Activated gamma-delta T cell treated with anti-CD3 and anti-CD28 coated beads, Interleukin-2, amount 50 U/mL, for 16 hours (primary cell): ENCODE measurements at places on chromosomes 1 and 21.
A peak's percentile ranks its signal among the peaks of the same experiment; 100 is the strongest.

DNA sequence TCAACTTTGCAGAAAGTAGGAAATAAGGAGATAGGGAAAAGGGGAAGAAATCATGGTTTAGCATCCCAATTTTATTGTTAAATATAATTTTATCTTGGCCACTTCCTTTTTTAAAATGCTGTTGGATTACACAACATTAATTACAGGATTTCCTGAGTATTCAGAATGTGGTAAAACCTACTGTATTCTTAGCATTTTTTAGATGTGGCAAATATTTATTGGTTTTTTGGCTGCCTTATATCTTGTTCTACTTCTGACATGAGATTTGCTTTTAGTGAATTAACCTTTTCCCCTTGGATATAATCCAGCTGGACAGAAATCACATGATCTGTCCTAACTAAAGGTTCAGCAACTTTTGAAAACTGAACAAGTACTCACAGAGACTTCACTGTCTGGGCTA, 104.9 kb downstream of the PTGS2 start:
- DNase-seq, result no peak

- DNase-seq, result no peak
Observed at GRCh38 chr21:46124083-46124925, 26.4 kb downstream of the COL6A2 start.

DNA sequence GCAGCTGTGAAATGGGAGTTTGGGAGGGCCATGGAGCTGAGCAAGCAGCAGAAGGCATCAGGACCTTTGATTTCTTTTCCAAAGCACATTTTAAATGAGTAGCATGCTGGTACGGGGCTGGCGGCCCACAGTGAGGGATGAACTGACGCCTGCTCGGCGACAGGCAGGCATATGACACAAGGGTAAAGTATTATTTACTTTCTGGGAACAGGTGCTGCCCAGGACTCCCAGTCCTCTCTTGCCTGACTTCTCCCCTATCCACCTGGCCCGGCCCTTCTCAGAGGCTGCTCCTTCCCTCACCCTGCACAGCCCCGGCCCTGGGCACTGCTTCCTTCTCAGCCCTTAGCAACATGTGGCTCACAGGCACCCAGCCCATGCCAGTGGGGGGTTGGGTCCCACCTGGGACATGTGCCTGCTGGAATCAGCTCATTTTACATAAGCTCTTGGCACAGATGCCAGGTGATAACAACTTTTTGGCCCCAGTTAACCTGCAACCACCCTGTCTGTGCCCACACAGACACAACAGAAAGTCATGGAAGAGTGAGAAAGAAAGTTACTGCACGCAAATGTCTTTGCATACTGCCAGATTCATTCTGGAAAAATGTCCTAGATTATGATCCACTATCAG, 112.3 kb upstream of the GADD45A start:
- DNase-seq, result no peak

- DNase-seq, result no peak
Observed at GRCh38 chr1:154768456-154769125, 101.5 kb downstream of the KCNN3 start.

GRCh38 chr1:109395602-109396512, 1.9 kb downstream of the SORT1 start:
- DNase-seq, result no peak

DNA sequence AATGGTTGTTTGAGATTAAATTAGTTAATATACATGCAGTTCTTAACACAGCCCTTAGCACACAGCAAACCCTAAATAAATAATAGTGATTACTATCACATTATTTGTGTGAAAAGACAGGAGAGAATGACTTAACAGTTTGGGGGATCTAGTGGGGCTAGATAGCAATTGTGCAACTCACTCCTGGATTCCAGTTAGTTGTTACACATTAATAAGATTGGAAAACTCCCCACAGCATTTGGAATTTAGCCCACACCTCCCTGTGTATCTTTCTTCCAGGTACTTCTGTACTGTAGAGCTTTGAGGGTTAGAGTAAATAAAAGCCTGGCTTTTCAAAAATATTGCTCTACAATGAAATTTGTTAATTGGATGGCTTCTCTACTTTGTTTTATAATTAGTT, 93.2 kb downstream of the KCTD3 start:
- no peak for DNase-seq

DNA sequence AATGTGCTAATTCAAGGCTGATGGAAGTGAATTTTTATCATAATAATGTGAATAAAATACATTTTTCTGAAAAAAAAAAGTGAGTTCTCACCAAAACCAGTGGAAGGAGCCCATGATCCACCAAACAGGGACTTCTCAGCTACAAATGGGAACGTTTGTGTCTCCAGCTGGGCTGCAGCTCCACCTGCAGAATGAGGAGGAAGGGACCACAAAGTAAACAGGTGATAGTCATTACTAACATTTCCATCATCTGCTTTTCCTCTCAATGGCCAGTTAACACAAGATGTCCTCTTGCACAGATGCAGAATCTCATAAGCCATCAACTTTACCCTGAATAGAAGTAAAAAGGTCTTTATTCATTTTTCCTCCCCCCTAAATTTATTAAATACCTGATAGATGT, 246.2 kb downstream of the MRPL39 start:
- no peak for DNase-seq

DNA sequence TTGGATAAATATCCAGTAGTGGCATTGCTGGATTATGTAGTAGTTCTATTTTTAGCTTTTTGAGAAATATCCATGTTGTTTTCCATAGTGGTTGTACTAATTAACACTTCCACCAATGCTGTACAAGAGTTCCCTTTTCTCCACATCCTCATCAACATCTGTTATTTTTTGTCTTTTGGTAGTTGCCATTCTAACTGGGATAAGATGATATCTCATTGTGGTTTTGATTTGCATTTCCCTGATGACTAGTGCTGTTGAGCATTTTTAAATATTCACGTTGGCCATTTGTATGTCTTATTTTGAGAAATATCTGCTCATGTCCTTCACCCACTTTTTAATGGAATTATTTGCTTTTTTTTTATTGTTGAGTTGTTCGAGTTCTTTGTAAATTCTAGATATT, 183.9 kb downstream of the PTPRU start:
- DNase-seq, result no peak

DNA sequence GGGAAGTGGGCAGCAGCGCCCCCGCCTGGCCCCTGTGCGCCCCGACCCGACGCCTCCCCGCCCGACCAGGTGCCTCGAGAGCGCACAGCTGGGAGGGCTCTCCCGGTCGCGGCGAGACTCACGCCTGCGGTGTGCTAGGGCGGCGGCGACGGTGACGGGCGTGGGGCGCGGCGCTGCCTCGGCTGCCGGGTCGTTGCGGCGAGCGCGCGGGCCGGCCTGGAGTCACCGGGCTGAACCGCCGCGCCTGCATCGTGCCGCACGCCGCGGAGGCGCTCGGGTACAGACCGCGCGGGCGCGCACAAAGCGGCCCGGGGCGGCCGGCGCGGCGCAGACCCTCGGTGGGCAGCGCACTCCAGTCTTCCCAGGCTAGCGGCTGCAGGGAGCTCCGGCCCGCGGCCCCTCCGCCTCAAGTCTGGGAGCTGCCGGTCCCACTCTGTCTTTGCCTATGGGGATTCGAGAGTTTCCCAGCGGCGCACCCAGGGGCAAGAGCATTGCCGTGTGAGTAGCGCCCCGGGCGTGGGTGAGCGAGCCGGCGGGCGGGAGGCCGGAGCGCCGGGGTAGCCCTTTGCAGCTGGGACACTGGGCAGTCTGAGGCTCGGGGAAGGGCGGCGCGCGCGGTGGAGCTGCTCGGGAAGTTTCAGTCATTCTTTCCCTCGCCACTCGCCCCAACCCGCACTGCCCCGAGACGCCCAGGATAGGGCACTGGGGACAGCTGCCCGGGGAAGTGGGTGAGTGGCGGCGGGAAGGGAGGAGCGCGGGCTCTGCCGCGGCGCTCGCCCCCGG, at the start of gene SLC35F3:
SLC35F3 (plus strand) TSS at position 44 of the 783 bp plus-strand sequence.
- no peak for DNase-seq

DNA sequence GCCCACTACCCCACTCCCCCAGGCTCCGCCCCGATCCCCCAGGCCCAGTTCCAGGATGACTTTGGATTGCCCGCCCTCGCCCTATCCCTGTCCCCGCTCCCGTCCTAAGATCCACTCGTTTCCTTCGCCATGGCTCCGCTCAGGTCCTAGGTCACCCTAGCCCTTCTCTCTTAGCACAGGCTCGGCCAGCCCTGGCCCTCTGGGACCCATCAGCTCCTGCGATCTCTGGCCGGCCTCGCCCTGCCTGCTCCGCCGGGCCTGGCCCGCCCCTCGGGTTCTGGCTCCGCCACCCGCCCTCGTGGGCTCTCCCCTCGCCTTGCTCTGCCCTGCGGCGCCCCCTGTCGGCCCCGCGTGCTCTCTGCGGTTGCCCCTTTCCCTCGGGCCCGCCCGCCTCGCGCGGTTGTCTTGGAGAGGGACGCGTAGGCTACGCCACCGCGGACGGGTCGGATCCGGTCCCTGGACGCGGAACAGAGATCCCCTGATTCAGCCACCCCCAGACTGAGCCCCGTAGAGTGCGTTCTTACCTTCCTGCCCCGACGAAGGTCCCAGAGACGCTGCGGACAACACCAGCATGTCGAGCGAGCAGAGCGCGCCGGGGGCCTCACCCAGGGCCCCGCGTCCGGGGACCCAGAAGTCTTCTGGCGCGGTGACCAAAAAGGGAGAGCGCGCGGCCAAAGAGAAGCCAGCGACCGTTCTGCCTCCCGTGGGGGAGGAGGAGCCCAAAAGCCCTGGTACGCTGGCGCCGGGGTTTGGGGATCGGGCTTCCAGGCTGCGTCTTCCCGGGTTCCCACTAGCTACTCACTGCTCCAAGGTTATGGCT, at the start of gene LRRC71:
LRRC71 (plus strand) TSS at position 400 of the 820 bp plus-strand sequence; CDS start at position 572, 172 bp downstream.
- DNase-seq, result peak; percentile 30

DNA sequence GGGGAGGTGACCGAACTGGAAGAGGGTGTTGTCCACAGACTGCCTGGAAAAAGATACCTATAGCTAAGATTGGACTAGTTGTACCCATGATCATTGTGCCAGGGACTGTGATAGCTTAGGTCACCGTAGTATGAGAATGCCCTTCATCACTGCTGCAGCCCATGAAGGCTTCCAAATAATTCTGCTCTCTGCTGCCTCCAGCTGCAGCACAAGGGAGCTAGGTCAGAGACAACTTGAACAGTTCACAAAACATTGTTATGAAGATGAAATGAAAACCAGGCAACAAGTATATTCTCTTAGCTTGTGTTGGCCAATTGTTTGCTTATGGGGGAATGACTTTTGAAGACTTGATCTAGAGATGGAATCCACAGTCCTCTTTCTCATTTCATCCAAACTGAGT, 246.7 kb downstream of the MRPL39 start:
- no peak for DNase-seq

- no peak for DNase-seq
Observed at GRCh38 chr1:210747890-210748289, 386.1 kb downstream of the KCNH1 start.

- DNase-seq, result no peak
Observed at GRCh38 chr1:29712284-29712651, 475.9 kb downstream of the PTPRU start.

DNA sequence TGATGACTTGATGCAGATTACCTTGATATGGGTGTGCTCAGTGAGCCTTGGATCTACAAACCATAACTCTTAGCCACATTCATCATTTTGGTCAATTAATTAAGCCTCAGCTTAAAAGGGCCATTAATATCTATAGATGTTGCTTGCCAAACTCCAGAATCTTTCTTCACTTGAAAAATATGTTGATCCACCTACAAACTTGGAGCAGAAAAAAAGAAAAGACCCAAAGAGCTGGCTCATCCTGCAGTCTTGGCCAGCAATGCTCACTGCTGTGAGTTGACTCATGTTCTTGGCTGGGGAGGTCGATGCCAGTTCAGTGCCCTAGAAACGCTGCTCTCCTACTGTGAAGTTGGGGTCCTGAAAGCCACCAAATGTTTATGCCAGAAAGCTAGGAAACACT, 75.4 kb downstream of the DPT start:
- DNase-seq, result no peak

GRCh38 chr1:201676197-201676596, 137.3 kb downstream of the NAV1 start:
- no peak for DNase-seq

DNA sequence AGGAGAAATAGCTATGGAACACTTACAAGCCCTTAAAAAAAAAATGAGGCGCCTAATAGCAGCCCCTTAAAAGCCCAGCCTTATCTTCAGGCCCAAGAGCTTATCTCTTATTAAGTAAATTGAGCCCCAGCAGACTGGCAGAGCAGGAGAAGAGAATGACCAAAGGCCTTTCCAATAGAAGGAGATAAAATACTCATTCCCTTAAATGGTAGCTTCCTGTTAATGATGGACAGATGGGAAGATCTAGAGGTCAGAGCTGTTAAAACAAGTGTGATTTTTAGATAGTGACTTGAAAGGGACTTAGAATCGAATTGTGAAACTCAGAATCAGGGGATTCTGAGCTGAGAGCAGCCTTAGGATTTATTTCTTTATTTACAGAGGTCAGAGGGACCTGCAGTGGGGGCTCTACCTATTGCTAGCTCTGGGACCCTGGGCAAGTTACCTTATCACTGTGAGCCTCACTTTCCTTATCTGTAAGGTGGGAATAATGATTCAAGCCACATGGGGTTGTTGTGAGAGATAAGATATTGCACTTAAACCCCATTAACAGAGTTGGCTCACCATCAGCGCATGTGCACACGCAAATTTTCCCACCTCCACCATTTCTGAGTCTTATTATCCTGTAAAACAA, 101.3 kb upstream of the C8B start:
- no peak for DNase-seq
